ENCODE measurements at places on chromosomes 1 and 21.

- no peak for DNase-seq
Observed at GRCh38 chr1:223771469-223771813, 59.1 kb downstream of the CAPN2 start.

DNA sequence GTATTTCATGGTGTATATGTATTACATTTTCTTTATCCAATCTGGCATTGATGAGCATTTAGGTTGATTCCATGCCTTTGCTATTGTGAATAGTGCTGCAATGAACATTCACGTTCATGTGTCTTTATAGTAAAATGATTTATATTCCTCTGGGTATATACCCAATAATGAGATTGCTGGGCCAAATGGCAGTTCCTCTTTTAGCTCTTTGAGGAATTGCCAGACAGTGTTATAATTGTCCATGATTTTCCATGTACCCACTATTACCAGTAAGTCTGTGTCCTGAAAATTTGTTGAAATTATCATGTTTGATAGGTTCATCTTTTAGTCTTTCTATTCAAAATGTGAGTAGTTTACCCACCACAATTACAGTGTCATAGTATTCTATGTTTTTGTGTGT lies 34.4 kb downstream of the SLC9C2 start:
- DNase-seq, result no peak

- no peak for DNase-seq
Observed at GRCh38 chr1:90924982-90925381, 96.9 kb downstream of the ZNF644 start.

GRCh38 chr1:89606227-89606980 lies 26.5 kb upstream of the LRRC8C start:
- DNase-seq, result no peak
